ENCODE measurements at places on chromosomes 13 and 19.

DNA sequence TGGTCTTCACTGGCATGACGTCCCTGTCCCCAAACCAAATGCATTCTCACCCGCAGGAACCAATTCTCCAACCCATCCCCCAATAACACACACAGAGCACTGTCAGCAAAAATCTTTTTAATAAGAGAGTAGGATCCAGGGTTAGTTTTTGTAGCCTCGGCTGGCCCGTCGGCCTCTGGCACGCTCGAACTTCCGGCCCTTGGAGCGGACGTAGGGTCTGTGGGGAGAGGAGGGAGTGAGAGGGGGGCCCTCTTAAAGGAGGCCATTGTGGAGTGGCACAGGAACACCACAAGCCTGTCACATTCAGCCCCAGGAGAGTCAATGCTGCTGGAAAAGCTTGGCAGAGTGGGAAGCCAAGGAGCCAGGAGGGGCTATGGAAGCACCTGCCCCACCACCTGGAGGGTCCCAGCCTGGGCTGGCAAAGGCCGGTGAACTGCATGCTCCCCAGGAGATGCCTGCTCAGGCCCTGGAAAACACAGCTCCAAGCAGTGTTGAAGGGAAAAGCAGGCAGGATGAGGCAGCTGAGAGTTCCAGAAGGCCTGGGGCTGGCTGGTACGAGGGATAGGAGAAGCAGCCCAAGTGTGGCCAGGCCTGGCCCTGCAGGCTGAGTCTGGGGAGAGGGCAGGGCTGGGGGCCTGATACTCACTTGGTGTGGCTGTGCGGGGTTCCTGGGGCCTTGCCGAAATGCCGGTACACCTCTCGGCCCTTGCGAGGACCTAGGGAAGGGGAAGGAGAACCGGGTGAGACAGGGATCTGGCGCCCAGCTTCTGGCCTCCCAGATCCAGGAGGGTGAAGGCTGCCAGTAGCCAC, 560 bp upstream of the FAM83E start:
- DNase-seq = no peak

- DNase-seq = no peak
These were observed 64.9 kb downstream of the ANKRD10 start for GRCh38 chr13:110850006-110850405.

- DNase-seq = no peak
These were observed 178.4 kb upstream of the SERP2 start for GRCh38 chr13:44195245-44195644.

GRCh38 chr19:35281303-35281702, 1.0 kb upstream of the HAMP start:
- DNase-seq = no peak

GRCh38 chr19:28313633-28314032, 899.3 kb downstream of the UQCRFS1 start:
- no peak for DNase-seq

DNA sequence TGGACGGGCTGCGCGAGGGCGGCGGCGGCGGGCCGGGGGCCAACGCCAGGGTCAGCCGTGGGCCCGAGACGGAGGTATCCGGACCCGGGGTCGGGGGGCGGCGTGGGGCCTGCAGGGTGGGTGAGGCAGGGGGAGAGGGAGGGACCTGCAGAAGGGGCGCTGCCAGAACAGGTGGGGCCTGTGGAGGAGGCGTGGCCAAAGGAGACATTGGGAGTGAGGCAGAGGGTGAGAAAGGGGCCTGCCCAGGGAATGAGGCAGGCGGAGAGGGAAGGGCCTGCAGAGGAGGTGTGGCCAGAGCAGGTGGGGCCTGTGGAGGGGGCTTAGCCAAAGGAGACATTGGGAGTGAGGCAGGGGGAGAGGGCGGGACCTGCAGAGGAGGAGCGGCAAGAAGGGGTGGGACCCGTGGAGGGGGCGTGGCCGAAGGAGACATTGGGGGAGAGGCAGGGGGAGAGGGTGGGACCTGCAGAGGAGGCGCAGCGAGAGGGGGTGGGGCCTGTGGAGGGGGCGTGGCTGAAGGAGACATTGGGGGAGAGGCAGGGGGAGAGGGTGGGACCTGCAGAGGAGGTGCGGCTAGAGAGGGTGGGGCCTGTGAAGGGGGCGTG, 4.2 kb downstream of the PRR36 start:
- DNase-seq = no peak

DNA sequence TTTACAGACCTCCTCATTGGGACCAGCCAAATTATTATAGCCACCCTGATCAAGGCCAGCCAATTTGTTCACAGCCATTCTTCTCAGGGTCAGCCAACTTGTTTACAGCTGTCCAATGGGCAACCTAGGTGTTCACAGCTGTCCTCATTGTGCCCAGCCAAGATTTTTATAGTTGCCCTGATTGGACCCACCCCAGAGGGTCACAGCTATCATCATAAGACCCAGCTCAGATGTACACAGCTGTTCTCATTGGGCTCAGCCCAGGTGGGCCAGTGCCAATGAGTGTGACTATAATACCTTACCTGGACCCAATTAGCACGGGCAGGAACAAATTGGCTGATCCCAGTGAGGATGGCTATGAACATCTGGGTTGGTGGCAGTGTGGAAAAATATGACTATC, 1151.8 kb downstream of the UQCRFS1 start:
- no peak for DNase-seq

DNA sequence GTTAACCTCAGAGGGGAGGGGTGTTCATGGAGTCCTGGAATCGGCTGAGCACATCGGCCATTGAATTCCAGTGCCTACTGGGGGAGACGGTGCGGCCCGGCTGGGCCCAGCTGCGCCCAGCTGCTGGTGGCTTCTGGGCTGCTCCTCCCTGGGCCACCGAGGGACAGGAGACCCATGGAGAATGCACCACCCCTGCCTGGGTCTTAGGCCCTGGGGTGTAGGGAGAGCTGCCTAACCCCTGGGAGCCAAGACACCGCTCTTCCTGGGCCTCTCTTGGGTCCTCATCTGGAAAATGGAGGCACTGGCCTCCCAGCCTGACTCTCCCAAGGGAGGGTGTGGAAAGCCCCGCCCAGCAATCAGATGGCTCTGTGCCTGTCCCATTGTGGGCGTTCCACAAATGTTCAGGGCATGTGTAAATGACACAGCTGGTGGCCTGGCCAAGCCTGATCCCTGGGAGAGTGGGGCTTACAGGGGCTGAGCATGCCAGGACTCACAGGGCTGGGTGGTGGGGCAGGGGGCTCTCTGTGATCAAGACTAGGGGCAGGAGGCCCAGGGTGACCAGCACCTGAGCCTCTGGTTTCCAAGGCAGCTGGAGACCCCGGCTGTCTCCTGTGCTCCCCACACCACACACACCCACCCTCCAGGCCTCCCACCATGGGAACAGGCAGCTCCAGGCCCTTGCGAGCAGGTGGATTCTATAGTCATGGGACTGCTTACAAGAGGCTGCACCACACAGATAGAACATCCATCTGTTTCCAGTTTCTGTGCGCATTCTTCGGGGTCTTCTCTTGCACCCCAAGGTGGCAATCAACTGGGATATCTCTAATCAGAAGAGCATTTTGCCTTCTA, 150.9 kb downstream of the URI1 start:
- no peak for DNase-seq

DNA sequence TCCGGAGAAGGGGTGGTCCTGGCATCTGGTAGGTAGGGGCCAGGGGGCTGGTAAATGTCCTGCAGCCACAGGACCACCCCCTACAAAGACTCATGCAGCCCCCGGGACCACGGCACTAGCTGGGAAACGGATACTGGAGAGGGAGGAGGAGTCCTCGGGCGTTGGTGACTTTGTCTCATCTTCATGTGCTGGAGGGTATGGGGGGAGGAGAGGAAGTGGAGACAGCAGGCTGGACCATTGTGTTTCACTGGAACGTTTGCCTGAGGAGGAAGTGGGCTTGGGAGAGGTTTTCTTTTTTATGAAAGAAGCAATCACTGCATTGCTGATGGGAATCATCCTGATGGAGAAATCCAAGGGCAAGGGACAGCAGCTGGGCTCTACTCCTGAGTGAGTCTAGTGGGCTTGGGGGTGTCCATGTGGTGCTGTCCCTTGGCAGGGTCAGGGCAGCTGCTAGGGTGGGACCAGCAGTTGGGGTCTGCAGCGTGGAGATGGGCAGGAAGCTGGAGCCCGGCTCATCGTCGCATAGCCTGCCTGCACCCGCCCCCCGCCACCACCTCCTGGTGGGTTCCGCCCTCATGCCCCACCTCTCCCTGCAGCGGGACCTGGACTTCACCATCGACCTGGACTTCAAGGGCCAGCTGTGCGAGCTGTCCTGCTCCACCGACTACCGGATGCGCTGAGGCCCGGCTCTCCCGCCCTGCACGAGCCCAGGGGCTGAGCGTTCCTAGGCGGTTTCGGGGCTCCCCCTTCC, 1.7 kb upstream of the ADM5 start:
- DNase-seq = no peak

GRCh38 chr19:46984077-46985010, 35.3 kb upstream of the NPAS1 start:
- DNase-seq = no peak

DNA sequence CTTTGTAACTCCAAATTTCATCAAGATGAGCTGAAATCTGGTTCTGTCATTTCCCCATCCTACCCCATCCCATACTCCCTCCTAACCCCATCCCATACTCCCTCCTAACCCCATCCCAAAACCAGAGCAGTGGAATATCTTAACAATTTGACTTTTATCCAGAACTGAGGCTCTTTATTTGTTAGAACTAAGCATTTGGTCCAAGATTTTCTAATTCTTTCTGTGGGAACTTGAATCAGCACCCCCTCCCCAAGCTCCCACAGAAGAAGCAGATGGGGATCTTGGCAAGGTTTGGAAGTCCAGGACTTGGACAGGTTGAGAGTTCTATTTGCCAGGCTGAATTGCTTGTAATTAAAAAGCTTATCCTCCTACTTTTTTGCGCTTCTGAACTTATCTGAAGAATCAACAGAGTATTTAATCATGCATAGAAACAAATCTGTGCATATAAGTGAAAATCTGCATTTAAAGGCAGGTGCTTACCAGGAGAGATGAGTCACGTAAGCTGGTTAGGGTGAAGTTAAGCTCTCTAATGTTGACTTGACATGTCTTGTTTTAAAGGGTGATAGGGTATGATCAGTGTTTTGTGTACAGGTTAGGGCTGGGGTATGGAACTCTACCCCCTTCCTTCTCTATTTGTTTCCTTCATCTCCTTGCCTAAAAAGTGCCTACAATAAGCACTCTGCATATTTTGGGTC, 111.1 kb downstream of the COG6 start:
- no peak for DNase-seq

GRCh38 chr13:31880851-31881494, 141.6 kb downstream of the RXFP2 start:
- DNase-seq = no peak

GRCh38 chr13:76231522-76232167, 595.5 kb downstream of the LMO7 start:
- DNase-seq = no peak

DNA sequence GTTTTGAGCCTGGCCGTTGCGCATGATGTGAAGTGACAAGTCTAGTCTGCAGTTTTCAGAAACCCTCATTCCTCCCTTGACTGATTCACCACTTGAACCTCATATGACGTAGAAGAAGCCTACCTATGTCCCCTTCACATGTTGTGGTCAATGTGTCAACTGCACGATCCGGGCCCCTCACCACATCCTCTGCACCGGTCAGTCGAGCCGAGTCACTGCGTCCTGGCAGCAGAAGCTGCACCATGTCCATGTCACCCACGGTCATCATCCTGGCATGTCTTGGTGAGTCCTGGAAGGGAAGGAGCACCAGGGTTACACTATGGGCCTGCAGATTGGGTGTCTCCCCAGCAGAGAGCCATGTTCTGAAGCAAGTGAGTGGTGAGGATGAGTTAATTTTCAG, at the start of gene KIR2DL4:
TSS of gene KIR2DL4 (plus strand) at position 201 of the 400 bp plus-strand sequence. CDS start at position 243, 42 bp downstream.
- peak; percentile 29 for DNase-seq

GRCh38 chr19:38018694-38019395, 111.8 kb downstream of the SIPA1L3 start:
- no peak for DNase-seq

DNA sequence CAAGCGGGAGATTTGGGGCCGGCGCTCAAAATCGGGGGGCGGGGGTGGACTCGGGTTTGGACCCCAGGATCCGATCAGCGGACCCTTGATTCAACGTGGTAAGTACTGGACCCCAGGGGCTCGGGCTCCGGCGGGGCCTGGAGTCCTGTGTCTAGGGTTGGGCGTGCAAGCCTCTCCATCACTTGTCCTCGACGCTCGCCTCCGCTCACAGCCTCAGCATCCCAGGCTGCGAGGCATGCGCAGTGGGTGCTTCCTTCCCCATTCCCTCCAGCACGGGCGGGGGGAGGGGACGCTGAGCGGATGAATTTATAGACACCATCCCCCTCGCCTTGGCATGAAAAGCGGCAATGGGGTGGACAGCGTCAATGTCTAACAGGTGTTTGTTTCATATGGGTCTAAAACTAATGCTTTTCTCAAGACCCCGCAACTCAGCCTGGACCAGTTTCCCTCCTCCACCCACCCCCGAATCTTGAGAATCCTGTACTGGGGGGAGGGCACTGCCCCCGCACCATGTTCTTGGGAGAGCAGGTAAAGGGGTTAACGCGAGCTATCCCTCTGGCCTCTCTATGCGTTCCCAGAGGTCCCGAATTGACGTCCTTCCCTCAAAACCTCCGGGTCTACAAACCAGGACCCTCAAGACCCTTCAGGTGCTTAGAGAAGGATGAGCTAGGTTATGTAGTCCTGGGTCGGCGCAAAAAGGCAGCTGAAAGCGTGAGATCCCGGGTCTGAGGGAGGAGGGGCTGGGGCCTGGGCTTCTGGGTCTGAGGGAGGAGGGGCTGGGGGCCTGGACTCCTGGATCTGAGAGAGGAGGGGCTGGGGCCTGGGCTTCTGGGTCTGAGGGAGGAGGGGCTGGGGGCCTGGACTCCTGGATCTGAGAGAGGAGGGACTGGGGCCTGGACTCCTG, 579 bp downstream of the CPT1C start:
- no peak for DNase-seq

GRCh38 chr13:103153466-103153865, 87.2 kb upstream of the SLC10A2 start:
- no peak for DNase-seq

DNA sequence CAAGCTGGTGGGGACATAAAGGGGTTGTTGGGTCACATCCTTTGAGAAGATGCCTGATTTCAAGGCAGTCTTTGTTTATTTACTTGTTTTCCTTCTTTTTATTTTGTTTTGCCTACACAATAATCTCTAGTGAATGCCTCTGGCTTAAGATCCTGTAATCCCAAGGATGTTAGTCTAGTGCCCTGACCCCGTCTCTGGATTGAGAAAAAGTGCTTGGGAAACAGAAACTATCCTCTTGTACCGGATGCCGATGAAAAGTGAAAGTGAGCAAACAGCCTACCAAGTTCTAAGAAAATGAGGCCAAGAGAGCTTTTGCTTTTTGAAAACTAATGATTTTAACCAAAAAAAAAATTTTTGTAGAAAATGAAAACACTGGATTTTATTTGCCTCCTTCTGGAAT, 42.1 kb upstream of the C1QTNF9 start:
- DNase-seq = no peak

DNA sequence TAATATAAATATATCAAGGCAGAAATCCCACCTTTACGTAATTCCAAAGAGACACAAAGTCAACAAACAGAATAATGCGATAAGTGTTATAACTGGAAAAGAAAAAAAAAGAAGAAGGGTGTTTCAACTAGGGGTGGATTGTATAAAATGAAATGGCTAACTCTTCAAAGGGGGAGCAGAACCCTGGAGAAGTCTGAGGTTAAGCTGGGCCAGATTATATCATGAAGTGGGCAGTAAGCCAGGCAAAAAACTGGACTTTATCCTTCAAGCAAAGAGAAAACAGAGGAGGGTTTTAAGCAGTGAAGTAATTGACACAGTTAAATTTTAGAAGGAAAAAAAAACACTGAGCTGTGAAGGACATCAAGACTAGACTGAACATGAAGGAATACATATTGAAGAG, 41.9 kb downstream of the TBC1D4 start:
- DNase-seq = no peak
